Neuronal stem cell (in vitro differentiated cells): ENCODE measurements at places on chromosomes 11 and 22.

DNA sequence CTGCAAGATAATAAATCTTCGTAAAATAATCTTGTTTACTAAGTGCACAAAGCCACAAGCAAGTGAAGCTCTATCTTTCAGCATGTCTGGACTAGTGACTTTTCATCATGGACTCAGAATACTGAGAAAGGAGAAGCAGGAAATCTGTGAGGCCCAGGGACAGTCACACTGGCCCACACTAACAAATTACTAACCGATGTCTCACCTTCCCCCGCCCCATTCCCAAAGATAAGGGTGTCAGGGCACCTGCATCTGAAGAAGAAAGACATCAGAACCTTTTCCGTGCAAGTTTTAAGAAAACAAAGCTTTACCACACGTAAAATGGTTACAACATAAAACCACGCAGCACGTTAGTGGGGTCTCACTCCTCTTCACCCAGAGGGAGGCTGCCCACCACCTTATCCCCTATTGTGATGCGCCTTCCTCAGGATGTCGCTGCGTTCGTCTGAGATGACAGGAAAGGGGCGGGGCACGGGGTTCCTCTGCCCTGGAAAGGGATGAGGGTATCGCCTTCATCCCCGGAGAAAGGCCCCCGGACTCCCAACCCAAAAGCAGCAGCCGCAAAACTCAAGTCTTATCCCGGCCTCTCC is 616 bp downstream of the BTBD10 start:
- peak; percentile 51 for DNase-seq
- peak overlapping the region; percentile 99 for H3K4me3 ChIP-seq
- peaks cover 7% of the 10 kb centered on the region for H3K4me1 ChIP-seq
- no peaks in the 10 kb centered on the region for H3K36me3 ChIP-seq

DNA sequence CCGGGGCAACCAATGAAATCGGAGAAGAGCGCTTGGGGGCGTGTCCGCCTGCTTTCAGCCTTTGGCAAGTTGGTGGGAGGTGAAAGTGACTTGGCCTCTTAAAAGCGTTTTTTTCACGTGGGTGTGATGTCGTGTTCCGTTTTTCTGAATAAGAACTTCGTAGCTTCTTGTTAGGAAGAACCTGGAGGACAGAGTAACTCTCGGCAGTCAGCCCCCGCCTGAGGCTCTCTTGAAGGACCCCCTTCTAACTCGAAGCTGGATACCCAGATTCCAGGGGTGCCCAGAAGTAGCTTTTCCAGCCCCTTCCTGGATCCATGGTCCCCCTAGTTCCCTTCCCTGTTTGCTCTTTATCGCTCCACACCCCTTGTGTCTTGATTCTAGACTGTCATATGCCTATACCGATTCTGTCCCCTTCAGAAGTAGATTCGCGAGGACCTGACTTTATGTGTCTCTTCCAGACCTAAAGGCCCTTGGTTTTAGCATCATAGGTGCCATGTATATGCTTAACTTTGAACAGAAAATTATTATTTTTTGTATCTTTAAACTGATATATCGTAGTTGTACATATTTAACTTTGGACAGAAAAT is 915 bp upstream of the OSBP start:
- no peaks in the 10 kb centered on the region for H3K27me3 ChIP-seq
- H3K27ac ChIP-seq, result peak overlapping the region; percentile 71
- H3K4me3 ChIP-seq, result peak overlapping the region; percentile 83
- no peak for DNase-seq

DNA sequence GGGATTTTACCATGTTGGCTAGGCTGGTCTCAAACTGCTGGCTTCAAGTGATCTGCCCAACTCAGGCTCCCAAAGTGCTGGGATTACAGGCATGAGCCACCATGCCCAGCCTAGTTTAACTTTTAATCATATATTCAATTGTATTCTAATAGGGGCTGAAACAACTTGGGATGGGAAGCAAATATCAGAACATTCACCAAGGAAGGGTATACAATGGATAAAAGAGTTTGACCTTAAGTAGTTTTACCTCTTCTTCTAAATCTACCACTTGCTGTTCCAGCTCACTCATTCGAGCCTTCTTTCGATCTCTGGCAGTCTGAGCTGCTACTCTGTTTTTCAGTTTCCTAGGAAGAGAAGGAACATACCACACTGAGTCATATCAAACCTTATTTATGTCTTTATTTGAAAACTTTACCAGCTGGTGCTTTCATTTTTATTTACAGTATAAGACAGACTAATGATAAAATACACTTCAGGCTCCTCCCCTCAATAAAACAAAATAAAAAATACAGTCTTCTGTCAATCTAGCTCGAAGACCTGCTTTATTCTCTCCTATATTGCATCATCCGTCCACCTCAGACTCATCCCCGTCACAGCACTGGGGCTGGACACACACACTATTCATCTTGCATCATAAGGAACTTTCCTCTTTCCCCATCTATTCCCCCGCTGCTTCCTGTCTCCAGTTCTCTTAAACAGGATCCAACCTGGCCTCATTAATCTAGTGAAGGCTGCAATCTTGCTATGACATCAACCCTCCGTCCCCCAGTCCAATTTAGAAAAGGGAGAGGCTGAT is 1.4 kb downstream of the XBP1 start:
- no peaks in the 10 kb centered on the region for H3K27me3 ChIP-seq
- peaks cover 4% of the 10 kb centered on the region for H3K4me1 ChIP-seq
- peak overlapping the region; percentile 68 for H3K4me3 ChIP-seq
- H3K27ac ChIP-seq, result no peak overlapping the region

GRCh38 chr22:29786031-29786430 is 18.9 kb downstream of the UQCR10 start:
- DNase-seq, result no peak
- H3K4me3 ChIP-seq, result no peak overlapping the region
- peaks cover 5% of the 10 kb centered on the region for H3K4me1 ChIP-seq
- no peak overlapping the region for H3K27ac ChIP-seq
- H3K36me3 ChIP-seq, result peaks cover 33% of the 10 kb centered on the region

DNA sequence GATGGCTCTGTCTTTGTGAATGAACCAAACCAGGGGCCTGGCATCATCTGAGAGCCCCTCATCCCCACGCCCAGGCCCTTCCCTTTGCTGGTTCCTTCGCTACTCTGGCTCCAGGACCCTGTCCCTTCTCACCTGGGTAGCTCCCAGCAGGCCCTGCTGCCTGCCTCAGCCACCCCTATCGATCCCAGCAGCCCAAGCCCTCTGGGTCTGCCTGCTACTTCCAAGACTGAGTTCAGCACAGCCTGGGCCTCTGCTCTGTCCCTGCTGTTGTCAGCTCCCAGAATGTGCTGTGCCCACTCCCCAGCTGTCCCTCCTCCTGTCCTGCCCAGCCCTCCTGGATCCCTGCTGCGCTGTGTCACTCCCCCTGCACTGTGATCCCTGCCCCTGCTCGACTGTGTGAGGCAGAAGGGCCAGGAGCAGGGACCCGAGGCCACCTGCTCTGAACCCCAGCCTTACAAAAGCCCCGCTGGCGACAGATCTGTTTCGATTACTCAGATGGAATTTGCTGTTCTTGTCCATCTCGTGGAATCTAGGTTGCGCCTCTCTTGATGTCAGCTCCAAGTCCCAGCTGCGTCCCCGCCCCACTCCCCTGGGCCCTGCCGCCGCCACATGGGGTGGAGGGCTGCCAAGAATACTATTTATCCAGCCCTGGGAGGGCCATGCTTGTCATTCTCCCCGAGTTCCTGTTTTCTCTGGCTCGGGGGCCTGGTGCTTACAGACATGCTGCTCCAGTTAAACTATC is 13.0 kb downstream of the MRPL21 start:
- H3K4me3 ChIP-seq, result no peak overlapping the region
- DNase-seq, result no peak
- peaks cover 52% of the 10 kb centered on the region for H3K36me3 ChIP-seq
- no peak overlapping the region for H3K27ac ChIP-seq
- H3K4me1 ChIP-seq, result no peaks in the 10 kb centered on the region

DNA sequence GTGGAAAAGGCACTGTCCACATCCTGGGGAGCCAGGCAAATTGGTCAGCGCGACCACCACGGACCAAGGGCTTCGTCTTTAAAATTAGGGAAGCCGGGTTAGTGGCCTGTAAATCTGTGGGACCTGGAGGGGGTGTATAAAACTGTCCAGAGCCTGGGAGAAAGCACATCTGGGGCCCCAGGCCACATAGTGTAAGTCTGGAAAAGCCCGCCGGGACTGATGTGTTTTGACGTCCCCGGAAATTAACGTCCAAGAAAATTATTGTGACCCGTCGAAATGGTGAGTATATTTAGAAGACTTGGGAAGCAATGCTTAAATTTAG is 4.2 kb upstream of the IGF2 start:
- H3K27me3 ChIP-seq, result peaks cover 60% of the 10 kb centered on the region
- no peak overlapping the region for H3K4me3 ChIP-seq
- DNase-seq, result no peak
- H3K4me1 ChIP-seq, result peaks cover 9% of the 10 kb centered on the region
- no peak overlapping the region for H3K27ac ChIP-seq

DNA sequence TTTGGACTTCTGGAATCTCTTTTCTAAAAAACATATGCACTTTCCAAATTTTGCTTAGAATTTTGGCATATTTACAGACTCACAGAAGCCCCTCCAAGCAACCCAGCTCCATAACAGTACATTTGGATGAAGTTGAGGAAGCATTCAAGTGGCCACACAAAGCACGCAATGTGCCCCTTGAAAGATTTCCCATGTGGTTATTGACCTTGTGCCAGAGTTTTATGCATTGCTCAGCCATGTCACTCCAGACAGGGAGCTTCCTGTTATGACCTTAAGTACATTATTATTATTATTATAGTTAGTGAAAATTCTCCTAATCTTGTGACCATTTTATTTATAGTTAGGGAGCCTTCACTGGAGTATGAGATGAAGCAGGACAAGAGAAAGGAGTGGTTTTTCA is 35.0 kb upstream of the BDNF start:
- no peaks in the 10 kb centered on the region for H3K27me3 ChIP-seq
- H3K4me1 ChIP-seq, result peaks cover under 1% of the 10 kb centered on the region
- H3K4me3 ChIP-seq, result no peak overlapping the region
- DNase-seq, result no peak
- no peak overlapping the region for H3K27ac ChIP-seq

- no peak for DNase-seq
- H3K4me3 ChIP-seq, result no peak overlapping the region
- no peaks in the 10 kb centered on the region for H3K4me1 ChIP-seq
- no peaks in the 10 kb centered on the region for H3K36me3 ChIP-seq
Measured at GRCh38 chr22:45142376-45142775, 21.3 kb upstream of the NUP50 start.
